ENCODE measurements at places on chromosomes 2 and 18.

DNA sequence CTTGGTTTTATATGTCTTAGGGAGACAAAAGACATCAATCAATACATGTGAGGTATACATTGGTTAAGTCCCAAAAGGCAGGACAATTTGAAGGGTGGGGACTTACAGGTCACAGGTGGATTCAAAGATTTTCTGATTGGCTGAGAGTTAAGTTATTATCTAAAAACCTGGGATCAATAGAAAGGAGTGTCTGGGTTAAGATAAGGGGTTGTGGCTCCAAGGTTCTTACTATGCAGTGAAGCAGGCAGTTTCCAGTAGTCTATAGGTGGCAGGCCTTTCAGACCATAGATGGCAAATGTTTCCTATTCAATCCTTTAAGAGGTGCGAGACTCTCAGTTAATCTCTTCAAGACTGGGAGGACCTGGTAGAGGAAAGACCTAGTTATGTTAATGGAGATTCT is 42.1 kb upstream of the NEB start:
- DNase-seq = no peak

DNA sequence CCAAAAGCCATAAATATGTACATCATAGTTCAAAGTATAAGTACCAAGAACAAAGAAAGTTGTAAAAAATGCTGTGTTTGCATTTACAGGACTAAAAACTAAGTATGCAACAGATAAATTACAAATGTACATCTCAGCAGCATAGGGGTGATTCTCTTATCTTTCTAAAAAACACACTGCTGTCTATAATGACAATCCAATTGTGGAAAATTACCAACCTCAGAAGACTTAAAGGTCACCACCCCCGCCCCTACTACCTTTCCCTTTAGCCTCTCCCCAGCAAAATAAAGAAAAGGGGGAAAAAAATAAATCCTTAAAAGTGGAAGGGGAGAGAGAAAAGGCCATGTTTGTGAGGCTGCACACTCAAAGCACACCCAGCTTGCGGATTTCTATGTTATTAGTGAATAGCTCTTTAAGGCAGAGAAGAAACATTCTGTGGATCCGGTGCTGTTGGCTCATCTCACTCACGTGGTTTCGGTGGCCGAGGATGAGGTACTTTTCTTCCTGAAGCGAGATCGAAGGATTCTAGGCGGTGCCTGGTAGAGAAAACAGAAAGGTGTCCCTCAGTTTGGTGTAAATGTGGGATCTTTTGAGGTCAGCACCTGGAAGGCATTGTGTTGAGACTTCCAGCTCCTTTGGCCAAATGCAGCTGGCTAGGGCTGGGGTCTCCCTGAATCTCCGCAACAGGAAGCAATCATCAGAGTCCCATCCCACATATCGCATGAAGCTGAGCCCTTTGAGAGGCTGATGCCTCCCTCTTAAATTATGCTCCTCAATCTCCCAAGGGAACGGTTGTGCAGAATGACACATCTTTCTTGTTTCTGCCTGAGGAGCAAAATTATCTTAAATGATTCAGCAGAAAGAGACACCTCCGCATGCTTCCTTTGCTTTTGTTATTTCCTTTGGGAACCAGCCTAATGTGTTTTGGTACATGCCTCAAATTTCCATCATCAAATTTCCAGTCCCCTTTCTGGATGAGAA is 17.6 kb downstream of the MRPL35 start:
- DNase-seq = no peak

DNA sequence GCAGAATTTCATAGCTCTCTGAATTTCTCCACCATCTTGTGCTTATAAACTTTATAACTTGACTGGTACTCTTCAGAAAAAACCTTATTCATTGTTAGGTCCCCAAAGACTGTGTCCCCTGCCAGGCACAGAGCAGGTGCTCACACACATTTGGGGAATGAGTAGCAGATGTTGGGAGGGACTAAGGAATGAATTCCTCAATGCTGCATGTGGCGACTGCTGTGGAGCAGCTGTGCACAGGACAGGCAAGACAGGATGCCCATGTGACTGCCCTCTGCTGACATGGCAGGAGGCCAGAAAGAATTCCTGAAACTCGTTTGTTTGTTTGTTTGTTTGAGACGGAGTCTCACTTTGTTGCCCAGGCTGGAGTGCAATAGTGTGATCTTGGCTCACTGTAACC is 122.3 kb upstream of the ITGA6 start:
- no peak for DNase-seq

- DNase-seq = no peak
Measured at GRCh38 chr2:4765787-4766530, 926.2 kb upstream of the SOX11 start.

GRCh38 chr2:123453046-123453700 is 571.9 kb upstream of the CNTNAP5 start:
- DNase-seq = no peak

DNA sequence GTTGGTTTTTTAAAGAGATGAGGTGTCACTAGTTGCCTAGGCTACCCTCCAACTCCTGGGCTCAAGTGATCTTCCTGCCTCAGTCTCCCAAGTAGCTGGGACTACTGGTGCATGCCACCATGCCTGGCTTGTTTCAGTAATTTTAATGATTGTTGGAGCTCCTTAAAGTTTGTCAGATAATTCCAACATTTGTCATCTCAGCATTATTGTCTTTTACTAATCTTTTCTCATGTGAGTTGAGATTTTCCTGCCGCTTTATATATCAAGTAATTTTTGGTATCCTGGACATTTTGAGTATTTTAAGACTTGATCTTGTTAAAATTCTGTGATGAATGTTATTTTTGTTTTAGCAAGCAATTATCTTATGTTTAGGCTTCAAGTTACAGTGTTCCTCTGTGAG is 108.6 kb downstream of the OTX1 start:
- DNase-seq = no peak

- no peak for DNase-seq
Measured at GRCh38 chr2:29405266-29405665, 290.1 kb downstream of the CLIP4 start.

- DNase-seq = no peak
Measured at GRCh38 chr2:222193328-222193983, 105.3 kb downstream of the PAX3 start.

- DNase-seq = no peak
Measured at GRCh38 chr2:15985531-15985930, 45.2 kb downstream of the MYCN start.

GRCh38 chr18:62030091-62030985 is 137.5 kb upstream of the RNF152 start:
- DNase-seq = no peak

Measured in transverse colon (tissue), 4 donors.